ENCODE measurements at places on chromosomes 5 and 9.

GRCh38 chr5:106637275-106637674 lies 1033.5 kb downstream of the EFNA5 start:
- no peak for DNase-seq

- DNase-seq, result no peak
Observed at GRCh38 chr5:114325541-114325940, 36.3 kb upstream of the KCNN2 start.

- DNase-seq, result no peak
Observed at GRCh38 chr5:67291066-67291465, 94.5 kb upstream of the CD180 start.

DNA sequence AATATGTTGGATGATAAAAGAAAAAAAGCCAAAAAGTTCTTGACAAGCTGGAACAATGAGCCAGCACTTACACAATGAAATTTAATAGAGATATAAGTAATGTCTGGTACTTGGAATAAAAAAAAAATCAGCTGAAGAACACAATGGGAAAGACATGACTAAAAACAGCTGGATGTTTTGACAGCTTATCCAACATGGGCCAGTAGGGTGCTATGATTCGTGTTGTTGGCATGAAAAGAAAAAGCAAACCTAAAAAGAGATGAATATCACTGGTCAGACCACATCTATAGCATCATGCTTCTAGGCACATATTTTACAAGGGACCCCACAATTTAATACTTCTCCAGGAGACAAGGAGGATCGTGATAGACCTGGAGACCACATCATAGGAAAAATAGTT lies 175.3 kb downstream of the ARL15 start:
- no peak for DNase-seq
